ENCODE measurements at places on chromosomes 7 and 10. TPM values are rescaled to one million over a fixed set of nuclear protein-coding genes. Genes with fewer than 3 reads are reported as not detected.
A peak's percentile ranks its signal among the peaks of the same experiment; 100 is the strongest.

The RSPH10B gene
- 0.85 TPM for total RNA-seq

The WNT2 gene
- 2.8 TPM for total RNA-seq

The INA gene
- total RNA-seq, result 9.4 TPM

The GOLGA7B gene
- 0.41 TPM for total RNA-seq

The ITPRID1 gene
- 0.07 TPM for total RNA-seq

The CABCOCO1 gene
- not detected for total RNA-seq

The PHYHIPL gene
- total RNA-seq, result 14.3 TPM

The DPP6 gene
- 4.1 TPM for total RNA-seq

The AMZ1 gene
- total RNA-seq, result 5.6 TPM

The OAT gene
- 144 TPM for total RNA-seq

The MUC12 gene
- 0.50 TPM for total RNA-seq

The SLC29A3 gene
- 8.8 TPM for total RNA-seq

DNA sequence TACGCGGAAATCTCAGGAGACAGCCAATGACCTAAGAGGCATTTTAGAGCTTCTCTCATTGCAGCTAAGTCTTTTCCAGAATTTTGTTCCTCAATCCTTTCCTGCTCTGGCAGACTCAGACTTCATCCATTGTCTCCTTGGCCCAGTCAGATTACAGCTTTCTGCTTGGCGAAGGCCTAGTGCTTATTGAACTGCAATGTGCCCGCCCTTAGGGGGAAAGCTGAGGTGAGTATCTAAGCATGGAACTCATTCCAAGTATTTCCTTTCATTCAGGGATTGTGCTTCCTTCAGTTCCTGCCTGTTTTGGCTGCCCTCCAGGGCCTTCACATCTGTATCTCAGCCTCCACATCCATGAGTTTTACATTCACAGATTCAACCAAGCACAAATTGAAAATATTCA, 37.5 kb downstream of the PRLHR start:
- peaks cover 23% of the 10 kb centered on the region for H3K27me3 ChIP-seq
- no peaks in the 10 kb centered on the region for H3K36me3 ChIP-seq
- H3K4me1 ChIP-seq, result no peaks in the 10 kb centered on the region
- H3K4me3 ChIP-seq, result no peak overlapping the region

- no peak overlapping the region for H3K27ac ChIP-seq
- no peaks in the 10 kb centered on the region for H3K27me3 ChIP-seq
- peaks cover 12% of the 10 kb centered on the region for H3K4me1 ChIP-seq
Measured at GRCh38 chr7:2643386-2644219, 11.8 kb downstream of the TTYH3 start.

DNA sequence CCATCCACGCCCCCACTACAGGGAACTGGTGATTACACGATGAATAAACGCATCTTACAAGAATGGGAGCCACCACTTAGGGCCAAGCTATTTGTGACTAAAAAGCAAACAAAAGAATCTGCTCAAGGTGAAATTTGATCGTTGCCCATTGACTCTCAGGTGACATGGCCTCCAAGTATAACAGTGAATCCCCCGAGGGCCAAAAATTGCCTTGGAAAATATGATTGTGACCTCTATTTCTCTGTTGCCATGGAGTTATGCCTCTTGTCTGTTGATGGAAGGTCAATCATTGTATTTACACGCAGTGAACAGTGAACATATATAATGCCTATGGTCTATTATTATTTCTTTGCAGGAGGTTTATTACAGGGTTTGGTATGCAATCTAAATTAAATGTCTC, 282.3 kb downstream of the KLF6 start:
- peak overlapping the region; percentile 7 for H3K27ac ChIP-seq
- H3K4me1 ChIP-seq, result peaks cover 21% of the 10 kb centered on the region
- H3K4me3 ChIP-seq, result no peak overlapping the region
- no peaks in the 10 kb centered on the region for H3K27me3 ChIP-seq
- no peak for DNase-seq
- no peaks in the 10 kb centered on the region for H3K36me3 ChIP-seq

GRCh38 chr7:6536262-6537260, 14.7 kb downstream of the GRID2IP start:
- peaks cover 64% of the 10 kb centered on the region for H3K27me3 ChIP-seq
- no peaks in the 10 kb centered on the region for H3K36me3 ChIP-seq
- no peak overlapping the region for H3K4me3 ChIP-seq
- DNase-seq, result no peak
- H3K27ac ChIP-seq, result no peak overlapping the region

GRCh38 chr10:33277135-33277536, 57.3 kb downstream of the NRP1 start:
- DNase-seq, result no peak
- H3K4me3 ChIP-seq, result no peak overlapping the region
- no peak overlapping the region for H3K27ac ChIP-seq
- H3K36me3 ChIP-seq, result peaks cover 5% of the 10 kb centered on the region
- H3K27me3 ChIP-seq, result no peaks in the 10 kb centered on the region

DNA sequence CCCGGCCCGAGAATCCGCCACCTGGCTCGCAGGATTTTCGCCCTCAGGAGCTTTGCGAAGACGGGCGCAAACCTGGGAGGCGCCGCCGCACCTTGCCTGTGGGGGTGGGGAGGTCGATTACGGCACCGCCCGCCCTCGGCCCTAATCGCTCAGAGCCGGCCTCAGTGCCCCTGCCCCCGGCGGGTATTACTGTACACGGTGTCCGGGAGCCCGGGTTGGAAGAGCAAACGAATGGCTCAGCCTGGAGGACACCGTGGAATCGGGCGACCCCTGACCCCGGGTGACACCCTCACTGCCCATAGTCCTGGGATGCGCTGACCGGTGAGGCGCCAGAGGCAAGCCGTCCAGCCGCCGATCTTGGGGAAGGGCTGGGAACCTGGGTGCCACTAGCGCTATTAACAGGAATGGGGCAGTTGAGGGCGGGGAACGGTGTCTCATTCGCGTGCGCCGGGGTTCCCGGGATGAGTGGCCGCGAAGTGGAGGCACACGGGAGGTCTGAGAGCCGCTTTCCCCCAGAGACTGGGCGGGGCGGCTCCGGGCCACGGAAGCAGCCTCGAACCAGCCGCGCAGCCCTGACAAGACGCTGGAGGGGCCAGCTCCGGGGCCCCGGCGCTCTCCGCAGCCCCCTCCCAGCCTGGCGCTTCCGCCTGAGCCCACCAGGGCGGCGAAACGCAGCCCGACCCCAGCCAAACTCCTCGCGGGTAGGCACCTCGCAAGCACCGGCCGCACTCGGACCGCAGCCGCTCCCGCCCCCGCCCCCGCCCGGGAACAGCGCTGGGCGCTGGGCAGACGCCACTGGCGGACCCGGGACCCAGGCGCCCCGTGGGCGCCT, 167.5 kb downstream of the NRF1 start:
- no peaks in the 10 kb centered on the region for H3K36me3 ChIP-seq
- peaks cover 22% of the 10 kb centered on the region for H3K4me1 ChIP-seq
- no peak for DNase-seq
- peak overlapping the region; percentile 76 for H3K4me3 ChIP-seq
- peaks cover 64% of the 10 kb centered on the region for H3K27me3 ChIP-seq

GRCh38 chr7:50757703-50758390, 24.8 kb downstream of the GRB10 start:
- no peaks in the 10 kb centered on the region for H3K27me3 ChIP-seq
- H3K4me3 ChIP-seq, result no peak overlapping the region

- H3K36me3 ChIP-seq, result no peaks in the 10 kb centered on the region
- H3K27me3 ChIP-seq, result peaks cover 21% of the 10 kb centered on the region
- peaks cover 11% of the 10 kb centered on the region for H3K4me1 ChIP-seq
- no peak overlapping the region for H3K27ac ChIP-seq
- DNase-seq, result no peak
Measured at GRCh38 chr7:3200504-3200903, 100.5 kb upstream of the SDK1 start.

DNA sequence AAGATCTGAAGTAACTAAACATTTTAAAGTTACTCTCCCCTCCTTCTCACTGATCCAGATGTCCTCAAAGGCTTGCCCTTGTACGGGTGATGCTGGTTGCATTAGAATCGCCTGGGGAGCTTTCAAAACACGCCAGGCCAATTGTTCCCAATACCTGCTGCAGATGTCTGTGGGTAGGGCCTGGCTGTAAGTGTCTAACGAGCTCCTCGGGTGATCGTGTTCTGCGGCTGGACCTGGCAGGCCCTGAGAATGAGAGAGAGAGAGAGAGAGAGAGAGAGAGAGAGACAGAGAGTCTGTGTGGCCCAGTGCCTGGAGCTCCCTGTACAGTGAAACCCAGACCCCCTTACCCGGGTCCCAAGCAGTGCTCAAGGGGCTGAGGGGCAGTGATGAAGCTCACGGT, 8.4 kb downstream of the COL13A1 start:
- no peaks in the 10 kb centered on the region for H3K36me3 ChIP-seq
- H3K4me3 ChIP-seq, result no peak overlapping the region
- H3K27me3 ChIP-seq, result peaks cover 6% of the 10 kb centered on the region
- peak overlapping the region; percentile 49 for H3K27ac ChIP-seq

DNA sequence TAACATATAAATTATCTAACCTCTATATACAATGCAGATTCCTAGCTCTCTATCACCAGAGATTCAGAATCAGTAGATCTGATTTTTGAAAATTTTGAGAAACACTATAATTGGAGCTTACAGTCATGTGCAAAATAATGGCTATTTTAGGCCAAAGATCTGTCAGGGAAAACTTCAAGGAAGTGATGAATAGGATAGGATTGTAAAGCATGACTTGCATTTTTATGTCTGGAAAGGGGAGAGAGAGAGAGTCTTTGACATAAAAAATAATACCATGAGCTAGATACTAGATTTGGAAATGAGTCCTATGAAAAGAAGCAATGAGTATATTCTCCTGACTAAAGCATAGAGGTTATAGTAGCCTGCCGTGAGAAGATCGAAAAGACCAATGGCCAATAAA, 181.1 kb downstream of the SDHAF3 start:
- DNase-seq, result no peak
- no peaks in the 10 kb centered on the region for H3K27me3 ChIP-seq
- H3K36me3 ChIP-seq, result no peaks in the 10 kb centered on the region
- H3K4me1 ChIP-seq, result no peaks in the 10 kb centered on the region
- no peak overlapping the region for H3K27ac ChIP-seq
- no peak overlapping the region for H3K4me3 ChIP-seq

DNA sequence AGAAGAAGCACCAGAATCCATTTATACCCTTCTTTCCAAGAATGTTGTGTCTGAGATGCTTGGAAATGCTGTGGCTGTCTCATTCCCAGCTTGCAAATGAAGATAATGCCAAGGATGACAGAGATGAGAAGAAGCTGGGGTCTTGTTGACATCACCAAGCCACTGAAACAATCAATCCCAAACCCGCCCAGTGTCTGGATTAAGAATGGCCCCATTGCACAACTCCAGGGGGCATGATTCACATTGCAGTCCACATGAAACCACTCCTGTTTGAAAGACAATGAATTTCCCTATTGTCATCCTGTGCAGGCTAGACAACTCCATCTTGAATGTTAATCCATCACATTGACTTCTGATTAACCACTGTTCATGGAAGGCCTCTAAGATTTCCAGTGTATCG, 28.6 kb downstream of the SORBS1 start:
- no peak for DNase-seq
- no peak overlapping the region for H3K27ac ChIP-seq
- no peaks in the 10 kb centered on the region for H3K36me3 ChIP-seq

DNA sequence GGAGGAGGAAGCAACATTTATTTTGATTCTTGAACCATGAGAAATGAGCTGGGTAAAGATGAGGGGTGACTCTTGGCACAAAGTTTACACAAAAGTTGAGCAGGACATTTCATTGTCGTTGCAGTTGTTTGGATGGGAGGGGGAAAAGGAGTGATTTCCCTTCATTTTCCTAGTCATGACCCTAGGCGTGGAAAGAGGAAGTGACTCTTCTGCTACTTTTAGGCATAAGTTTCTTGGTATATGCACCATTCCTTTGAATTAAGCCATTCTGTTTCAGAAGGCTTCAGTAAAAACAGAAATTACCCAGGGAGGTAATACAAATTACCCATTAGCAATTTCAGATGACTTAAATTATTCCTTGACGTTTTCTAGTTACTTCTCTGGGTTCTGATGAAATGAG, 113.9 kb upstream of the FAM171A1 start:
- DNase-seq, result no peak
- peaks cover 25% of the 10 kb centered on the region for H3K4me1 ChIP-seq
- no peak overlapping the region for H3K27ac ChIP-seq
- no peaks in the 10 kb centered on the region for H3K36me3 ChIP-seq
- no peaks in the 10 kb centered on the region for H3K27me3 ChIP-seq

DNA sequence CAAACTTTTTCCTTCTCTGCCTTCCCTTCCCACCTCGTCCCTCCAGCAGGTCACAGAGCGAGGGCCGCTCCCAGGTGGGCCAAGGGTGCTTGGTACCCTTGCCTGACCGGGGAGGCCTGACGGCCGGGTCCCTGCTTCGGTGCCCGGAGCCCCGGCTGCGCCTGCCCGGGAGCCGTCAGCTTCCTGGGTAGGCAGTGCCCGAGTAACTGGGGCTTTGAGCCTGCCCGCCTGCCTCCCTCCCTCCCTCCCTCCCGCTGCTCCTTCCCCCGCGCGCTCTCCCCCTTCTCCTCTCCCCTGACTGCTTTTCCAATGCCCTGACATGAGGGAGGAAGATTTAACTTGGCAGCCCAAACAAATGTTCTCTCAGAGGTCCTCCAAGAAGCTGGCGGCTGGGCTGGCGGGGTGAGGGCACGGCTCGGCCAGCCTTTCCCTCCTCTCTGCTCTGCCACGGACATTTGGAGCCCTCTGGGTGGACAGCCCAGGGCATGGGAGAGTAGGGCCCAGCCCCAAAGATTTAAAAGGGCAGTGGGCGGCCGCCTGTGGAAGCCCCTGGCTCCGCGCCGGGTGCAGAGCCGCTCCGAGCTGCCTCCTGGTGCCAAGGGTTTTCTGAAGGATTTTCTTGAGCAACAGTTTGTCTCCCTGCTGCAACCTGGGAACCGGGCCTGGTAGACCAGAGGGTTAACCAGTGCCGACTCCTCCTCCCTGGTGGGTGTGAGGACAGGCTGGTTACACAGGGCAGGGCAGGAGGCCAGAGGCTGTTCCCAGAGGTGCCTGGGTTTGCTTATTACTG, 2.0 kb downstream of the ZMIZ1 start:
- H3K27ac ChIP-seq, result peak overlapping the region; percentile 82
- no peak for DNase-seq
- no peaks in the 10 kb centered on the region for H3K27me3 ChIP-seq
- peak overlapping the region; percentile 98 for H3K4me3 ChIP-seq
- H3K4me1 ChIP-seq, result peaks cover 52% of the 10 kb centered on the region

GRCh38 chr10:112622786-112623185, 175.8 kb downstream of the VTI1A start:
- no peak overlapping the region for H3K4me3 ChIP-seq
- no peak for DNase-seq
- no peaks in the 10 kb centered on the region for H3K27me3 ChIP-seq
- peaks cover 7% of the 10 kb centered on the region for H3K36me3 ChIP-seq
- H3K27ac ChIP-seq, result no peak overlapping the region
- peaks cover 14% of the 10 kb centered on the region for H3K4me1 ChIP-seq

- peaks cover 16% of the 10 kb centered on the region for H3K36me3 ChIP-seq
- no peaks in the 10 kb centered on the region for H3K27me3 ChIP-seq
- no peak overlapping the region for H3K4me3 ChIP-seq
Measured at GRCh38 chr7:23443974-23444373, 26.3 kb downstream of the IGF2BP3 start.

GRCh38 chr10:89540420-89540949, 5.1 kb upstream of the SLC16A12 start:
- peaks cover 5% of the 10 kb centered on the region for H3K4me1 ChIP-seq
- DNase-seq, result no peak
- H3K4me3 ChIP-seq, result no peak overlapping the region
- no peak overlapping the region for H3K27ac ChIP-seq
- no peaks in the 10 kb centered on the region for H3K36me3 ChIP-seq
- H3K27me3 ChIP-seq, result peaks cover 26% of the 10 kb centered on the region
